ENCODE measurements at places on chromosomes 7 and 10.

DNA sequence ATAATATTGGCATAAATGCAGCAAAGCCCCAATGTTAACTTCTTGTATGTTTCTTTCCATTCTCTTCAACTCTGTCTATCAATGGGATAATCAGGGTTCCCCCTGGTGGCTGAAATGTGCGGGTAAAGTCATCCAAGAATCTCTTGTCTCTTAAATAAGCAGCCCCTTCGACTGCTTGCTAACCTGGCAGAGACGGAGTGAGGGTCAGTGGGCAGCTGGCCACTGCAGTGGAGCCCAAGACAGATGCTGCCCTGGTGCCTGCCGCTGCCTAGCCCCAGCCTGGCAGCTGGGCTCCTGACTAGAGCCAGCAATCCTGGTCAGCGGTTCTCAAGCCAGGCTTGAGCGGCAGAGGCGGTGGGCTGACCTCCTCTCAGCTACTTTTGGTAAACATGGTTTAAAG, 248.9 kb downstream of the COBL start:
- peak; percentile 31 for DNase-seq

- no peak for DNase-seq
Observed at GRCh38 chr7:76063525-76063924, 15.6 kb downstream of the MDH2 start.

GRCh38 chr7:142874837-142875236, 10.7 kb downstream of the TRPV6 start:
- DNase-seq, result no peak

DNA sequence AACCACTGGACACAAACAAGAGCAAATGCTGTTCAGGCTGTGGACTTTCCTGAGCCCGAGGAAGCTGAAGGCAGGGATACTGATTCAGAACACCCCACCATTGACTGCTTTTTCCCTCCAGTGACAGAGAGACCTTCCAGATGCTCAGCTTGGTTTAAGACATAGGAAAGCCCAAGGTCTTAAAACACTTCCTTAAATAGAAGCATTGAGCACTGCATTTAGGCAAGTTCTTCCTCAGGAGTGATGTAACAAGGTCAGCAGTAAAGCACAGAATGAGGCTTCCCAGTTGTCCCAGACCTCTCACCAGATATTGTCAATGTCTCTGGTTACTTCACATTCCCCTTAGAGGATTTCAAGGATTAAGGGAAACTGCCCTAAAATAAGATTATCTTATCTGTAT, 19.6 kb upstream of the CDCA7L start:
- no peak for DNase-seq

DNA sequence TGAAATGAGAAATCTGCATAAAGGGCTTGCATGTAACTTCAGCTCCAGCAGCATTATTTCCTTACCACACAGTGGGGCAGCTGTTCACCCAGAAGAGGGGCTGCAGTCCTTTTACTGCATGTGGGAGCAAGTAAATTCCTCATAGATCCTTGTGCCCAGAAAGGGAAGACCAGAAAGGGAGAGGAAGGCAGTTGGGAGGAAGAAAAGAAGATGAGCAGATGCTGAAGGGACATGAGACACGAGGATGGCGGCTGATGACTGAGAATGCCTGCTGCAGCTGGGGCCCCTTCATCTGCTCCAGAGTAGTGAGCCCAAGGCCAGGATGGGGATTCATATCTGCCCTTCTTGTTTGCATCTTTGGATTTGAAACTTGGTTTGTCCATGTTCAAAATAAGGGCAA, 80.5 kb downstream of the WIPF3 start:
- no peak for DNase-seq

DNA sequence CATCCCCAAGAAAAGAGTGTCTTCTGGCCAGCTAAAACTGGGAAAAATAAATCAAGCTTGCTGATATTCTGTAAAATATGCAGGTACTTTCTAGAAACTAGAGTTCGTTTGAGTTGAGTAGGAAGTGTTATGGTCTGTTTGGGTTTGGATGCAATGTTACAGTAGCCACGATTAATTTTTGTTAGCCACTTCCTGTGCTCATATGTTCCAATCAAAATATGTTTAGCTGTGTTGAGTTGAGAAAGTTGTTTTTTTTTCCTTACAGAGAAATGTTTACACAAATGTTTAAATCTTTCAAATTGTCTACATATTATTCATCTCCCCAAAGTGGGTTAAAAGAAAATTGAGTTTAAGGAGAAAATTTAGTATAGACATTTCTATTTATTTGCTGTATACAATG, 11.3 kb upstream of the LAMB1 start:
- DNase-seq, result no peak

DNA sequence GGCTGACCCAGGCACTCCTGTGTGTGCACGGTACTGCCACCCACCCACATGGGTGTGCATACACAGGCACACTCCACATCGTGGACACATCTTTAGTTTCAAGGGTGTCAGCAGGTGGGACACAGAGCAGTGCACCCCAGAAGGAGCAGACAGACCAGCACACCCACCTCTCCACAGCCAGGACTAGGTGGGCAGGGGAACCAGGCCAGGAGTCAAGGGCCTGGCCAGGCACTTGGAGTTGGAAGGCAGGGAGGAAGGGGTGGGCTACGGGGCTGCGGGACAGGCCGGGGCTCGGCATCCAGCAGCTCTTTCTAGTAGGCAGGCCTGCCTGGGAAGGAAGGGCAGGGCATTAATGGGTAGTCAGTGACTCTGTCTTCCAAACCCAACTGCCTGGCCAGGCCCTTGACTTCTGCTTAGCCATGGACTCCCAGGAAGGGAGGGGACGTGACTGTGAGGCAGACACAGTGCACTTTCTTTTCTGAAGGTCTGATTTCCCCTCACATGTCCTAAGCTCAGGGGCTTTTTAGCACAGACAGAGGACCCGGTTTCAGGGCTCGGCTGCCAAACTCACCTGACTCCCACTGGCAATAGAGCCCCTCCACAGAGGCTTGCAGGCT, 14.6 kb downstream of the RASGEF1A start:
- no peak for DNase-seq

- no peak for DNase-seq
Observed at GRCh38 chr10:4931587-4931986, 31.6 kb upstream of the AKR1C1 start.

DNA sequence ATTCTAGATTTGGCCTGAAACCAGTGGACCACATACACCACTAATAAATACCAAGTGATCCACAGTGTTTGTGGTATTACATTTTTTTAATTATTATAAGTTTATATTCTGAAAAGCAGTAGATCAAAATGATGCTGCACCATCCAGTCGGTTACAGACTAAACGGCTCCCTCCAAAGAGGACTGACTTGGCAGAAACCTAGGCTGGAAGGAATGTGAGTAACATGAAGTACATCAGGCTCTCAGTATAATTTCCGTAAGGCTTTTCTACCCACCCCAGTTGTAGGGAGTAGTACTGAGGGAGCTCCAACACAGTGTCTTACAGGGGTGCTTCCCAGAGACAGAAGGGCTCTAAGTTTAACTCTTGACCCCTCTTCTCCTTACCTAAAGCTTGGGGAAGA, 119.5 kb downstream of the TRRAP start:
- DNase-seq, result no peak

DNA sequence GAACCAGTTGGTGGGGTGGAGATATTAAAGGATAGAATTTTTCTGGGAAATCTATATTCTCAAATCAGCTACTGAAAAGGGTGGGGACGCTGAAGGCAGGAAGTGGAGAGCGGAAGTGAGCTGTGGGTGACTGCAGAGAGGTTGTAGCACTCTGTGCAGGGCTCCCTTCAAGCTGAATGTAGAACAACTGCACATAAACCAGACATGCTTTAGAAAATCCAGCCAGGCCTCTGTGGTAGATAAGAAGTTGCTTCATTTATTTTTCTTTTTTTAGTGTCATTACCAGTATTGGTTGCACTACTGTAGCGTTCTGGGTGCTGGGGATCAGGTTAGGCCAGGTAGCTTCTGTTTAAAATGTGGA, 127.8 kb downstream of the CELF2 start:
- DNase-seq, result no peak

GRCh38 chr7:20793248-20793647, 6.6 kb upstream of the SP8 start:
- DNase-seq, result no peak

GRCh38 chr7:131488361-131488760, 68.1 kb downstream of the PODXL start:
- DNase-seq, result no peak

DNA sequence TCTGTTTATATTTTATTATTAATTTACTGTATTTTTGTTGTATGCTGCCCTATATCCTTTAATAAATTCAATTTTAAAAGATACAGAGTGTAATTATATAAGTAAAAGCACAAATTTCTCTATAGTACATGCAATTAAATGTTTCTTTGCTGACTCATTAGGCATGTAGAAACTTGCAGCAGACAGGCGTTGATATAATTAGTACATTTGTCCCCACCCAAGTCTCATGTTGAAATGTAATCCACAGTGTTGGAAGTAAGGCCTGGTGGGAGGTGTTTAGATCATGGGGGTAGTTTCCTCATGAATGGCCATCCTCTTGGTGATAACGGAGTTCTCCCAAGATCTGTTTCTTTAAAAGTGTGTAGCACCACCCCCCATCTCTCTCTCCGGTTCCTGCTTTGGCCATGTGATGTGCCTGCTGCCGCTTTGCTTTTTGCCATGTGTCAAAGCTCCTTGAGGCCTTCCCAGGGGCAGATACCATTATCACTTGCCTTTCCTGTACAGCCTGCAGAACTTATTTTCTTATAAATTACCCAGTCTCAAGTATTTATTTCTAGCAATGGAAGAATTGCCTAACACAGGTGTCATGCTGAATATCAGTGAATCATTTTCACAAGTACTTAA, 63.7 kb downstream of the TSPAN12 start:
- DNase-seq, result no peak

- no peak for DNase-seq
Observed at GRCh38 chr10:73218431-73219191, 28.4 kb downstream of the DNAJC9 start.

GRCh38 chr7:135558337-135558767, 635 bp downstream of the NUP205 start:
- DNase-seq, result peak; percentile 68

DNA sequence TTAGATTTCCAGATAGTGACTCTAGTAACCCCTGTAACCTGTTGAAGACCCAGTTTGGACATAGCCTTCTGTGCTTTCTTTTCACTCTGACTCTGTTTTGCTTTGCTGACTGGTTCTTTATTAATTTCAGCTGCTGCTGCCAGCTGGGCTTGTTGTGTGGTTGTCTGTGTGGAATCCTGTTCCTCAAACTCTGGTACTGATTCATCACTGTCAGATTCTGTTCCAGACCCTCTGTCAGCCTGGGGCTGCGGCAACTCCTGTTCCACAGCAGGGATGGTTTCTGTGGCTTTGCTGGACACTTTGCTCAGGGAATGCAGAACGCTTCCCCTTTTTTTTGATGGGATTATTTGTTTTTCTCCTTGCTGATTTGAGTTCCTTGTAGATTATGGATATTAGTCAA, 104.9 kb downstream of the SEC23IP start:
- no peak for DNase-seq

- no peak for DNase-seq
Observed at GRCh38 chr10:32217216-32217615, 129.7 kb downstream of the EPC1 start.

DNA sequence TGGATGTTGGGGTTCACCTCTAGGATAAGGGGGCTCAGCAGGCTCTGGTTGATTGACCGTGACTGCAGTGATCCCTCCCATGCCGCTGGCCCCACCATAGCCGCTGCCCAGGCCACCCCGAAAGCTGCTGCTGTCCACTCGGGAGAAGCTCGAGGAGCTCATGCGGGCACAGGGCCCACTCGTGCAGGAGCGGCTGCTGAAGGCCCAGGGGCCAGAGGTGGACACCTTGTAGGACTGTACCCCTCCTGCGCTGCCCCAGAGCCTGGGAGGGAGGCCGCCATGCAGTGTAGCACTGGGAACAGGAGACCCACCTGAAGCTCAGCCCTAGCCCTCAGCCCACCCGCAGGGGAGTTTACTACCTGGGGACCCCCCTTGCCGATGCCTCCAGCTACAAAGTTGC, 70.0 kb downstream of the CHRM2 start:
- no peak for DNase-seq

- DNase-seq, result no peak
Observed at GRCh38 chr10:109875828-109876821, 47.2 kb downstream of the XPNPEP1 start.

DNA sequence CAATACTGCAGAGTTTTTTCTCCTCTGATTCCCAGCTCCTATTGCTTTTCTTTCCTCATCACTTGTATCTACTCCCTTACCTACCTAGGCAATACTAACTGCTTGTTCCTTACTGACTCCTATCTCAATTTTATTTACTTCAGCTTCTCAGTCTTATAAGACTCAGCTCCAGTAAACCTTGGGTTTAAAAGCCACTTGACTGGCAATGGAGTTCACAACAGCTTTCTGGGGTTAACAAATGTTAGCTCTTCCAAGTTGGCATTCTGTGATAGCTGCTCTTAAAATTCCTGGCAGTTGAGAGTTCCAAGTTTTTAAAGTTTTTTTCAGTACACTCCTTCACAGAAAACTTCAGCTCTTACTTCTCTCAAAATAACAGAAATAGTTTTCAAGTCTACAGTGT, 14.2 kb downstream of the ATAD1 start:
- DNase-seq, result no peak

DNA sequence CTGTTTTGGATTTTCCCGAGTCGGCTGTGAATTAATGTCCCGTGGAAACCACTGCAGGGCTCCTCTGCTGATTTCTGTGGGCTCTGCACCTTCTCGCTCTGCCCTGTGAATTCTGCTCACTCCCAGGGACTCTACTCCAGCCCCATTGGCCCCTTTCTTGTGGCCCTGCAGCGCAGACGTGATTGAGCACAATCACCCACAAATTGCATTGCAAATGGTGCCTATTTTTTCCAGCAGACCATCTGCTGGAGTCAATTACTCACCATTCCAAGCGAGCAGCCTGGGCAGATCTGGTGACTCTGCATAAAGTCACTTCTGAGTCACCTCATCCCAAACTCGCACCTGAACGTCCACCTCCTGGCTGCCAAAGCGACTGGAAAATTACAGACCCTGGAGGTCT, 235.8 kb downstream of the PAXIP1 start:
- peak; percentile 83 for DNase-seq

DNA sequence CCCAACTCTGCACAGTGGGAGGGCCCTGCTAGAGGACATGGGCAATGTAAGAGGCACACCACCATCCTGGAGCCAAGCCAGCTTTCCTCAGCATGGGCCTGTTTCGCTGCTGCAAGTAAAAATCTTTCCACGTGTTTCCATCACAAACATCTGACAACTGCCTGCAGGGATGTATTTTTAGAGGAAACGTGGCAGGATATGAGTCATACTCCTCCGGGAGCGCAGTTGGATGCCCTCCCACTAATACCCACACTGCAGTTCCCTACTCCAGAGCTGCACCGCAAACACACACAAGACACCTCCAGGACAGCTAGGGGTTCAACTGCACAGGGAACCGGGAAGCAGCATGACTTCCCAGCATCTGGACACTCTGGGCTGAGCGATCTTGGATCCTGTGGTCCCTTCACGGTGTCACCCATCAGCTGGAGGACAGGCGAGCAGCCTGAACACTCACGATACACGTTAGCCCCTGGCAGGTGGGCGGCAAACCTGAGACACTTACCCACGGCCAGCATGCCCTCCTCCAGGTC, 26.1 kb downstream of the PLAC9 start:
- DNase-seq, result peak; percentile 64
